ENCODE measurements at places on chromosomes 5 and 9. TPM values are rescaled to one million over a fixed set of nuclear protein-coding genes. Genes with fewer than 3 reads are reported as not detected.

WWC1 gene
- 2.2 TPM for total RNA-seq

PPP3R2 gene
- not detected for total RNA-seq

DNA sequence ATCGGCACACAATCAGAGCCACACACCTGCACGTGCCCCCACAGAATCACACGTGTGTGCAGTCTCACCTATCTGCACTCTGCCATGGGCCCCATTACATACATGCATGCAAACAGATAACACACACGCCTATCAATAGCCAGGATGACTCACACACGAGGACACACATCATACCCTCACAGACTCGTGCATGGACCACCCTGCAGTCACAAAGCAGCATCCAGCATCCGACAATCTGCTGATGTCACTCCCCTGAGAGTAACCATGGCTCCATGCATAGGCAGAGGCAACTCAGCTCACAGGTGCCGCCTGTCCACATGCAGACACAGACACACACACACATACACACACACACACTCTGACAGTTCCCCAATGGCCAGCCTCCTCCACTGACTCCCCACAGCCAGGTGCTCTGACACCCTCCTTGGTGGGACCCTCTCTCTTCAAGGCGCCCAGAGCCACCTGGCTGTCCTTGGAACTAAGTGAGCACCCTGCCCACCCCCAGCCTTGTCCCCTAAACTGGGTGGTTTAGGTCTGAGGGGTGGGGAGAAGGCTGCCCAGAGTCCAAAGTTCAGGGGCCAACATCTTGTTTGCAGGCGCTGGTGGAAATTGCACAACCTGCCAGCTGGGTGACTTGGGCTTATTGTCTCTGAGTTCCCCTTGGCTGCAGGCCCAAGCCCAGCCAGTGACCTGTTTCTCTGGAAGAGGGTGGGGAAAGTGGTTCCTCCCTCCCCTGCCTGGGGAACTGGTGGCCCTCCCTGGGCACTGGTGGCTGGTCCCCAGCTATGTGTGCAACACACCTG is 34.6 kb upstream of the NEK6 start:
- DNase-seq, result peak; percentile 80

DNA sequence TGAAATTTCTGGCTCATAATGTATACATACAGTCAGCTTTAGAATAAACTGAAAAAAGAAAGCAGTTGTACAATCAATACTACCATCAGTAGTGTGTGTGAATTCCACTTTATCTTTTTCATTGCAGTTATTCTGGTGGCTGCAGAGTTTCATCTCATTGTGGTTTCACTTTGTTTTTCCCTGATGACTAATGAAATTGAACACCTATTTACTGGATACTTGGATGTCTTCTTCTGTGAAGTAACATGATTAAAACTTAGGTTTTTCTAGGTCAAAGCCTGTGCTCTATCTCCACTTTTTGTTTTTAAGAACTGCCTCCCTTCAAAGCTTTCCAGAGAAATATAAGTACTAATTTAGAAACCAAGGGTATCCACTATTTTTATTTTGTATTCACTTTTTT is 174.3 kb downstream of the TRPM3 start:
- no peak for DNase-seq

- peak; percentile 75 for DNase-seq
Observed at GRCh38 chr5:1122511-1123294, 10.8 kb upstream of the SLC12A7 start.

Measured in left ventricle myocardium inferior (tissue), 1 donor.